DMS 273 treated with DMSO at 0.1 percent for 48 hours (cell line): ENCODE measurements at places on chromosomes 2 and 18.

DNA sequence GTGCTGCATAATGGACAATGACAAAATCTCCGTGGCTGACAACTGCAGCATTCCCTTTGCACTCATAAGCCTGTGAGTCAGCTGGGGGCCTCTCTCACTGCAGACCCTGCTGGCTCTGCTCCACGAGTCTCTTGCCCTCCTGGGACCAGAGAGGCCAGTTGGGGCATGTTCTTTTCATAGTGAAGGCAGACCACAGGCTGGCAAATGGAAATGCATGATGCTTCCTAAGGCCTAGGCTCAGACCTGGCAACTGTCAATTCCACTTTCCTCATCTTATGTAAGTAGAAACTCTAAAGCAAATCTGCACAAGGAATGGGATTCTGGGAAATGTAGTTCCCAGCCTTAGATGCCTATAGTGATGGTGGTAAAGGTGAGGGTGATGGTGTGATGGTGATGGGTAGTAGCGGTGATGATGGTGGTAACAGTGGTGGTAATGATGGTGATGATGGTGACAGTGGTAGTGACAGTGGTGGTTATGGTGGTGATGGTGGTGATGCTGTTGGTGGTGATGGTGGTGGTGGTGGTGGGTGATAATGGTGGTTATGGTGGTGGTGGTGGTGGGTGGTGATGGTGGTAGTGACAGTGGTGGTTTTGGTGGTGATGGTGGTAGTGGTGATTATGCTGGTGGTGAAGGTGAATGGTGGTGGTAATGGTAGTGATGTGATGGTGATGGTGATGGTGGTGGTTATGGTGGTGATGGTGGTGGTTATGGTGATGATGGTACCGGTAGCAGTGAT, 185.8 kb upstream of the ARL4C start:
- no peak for DNase-seq

DNA sequence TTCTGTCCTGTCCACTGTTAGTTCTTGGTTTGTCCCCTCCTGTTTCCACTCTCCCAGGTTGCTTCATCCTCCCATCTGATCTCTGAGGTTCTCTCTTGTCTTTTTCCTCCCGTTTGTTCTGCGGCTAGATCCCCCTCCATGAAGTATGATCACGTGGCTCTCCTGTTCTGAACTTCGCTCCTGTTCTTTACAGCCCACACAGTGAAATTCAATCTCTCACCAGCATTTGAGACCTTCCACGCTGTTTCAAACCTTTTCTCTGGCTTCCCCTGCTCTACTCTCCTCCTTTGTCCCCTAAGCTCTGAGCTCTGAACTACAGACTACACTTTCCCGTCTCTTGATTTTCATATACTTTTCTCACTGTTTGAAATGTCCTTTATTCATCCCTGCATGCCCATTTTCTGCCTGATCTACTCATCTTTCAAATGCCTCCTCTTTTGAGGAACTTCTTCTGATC, 83.5 kb downstream of the OSBPL6 start:
- DNase-seq, result no peak

GRCh38 chr2:235229236-235229635, 264.6 kb upstream of the AGAP1 start:
- DNase-seq, result no peak

- DNase-seq, result no peak
Observed at GRCh38 chr18:69261406-69261805, 139.3 kb upstream of the DOK6 start.

GRCh38 chr18:42156281-42156680, 201.2 kb downstream of the PIK3C3 start:
- DNase-seq, result no peak

GRCh38 chr2:192035731-192036442, 158.8 kb downstream of the TMEFF2 start:
- no peak for DNase-seq

GRCh38 chr2:129400826-129401225, 578.6 kb upstream of the RAB6C start:
- no peak for DNase-seq

DNA sequence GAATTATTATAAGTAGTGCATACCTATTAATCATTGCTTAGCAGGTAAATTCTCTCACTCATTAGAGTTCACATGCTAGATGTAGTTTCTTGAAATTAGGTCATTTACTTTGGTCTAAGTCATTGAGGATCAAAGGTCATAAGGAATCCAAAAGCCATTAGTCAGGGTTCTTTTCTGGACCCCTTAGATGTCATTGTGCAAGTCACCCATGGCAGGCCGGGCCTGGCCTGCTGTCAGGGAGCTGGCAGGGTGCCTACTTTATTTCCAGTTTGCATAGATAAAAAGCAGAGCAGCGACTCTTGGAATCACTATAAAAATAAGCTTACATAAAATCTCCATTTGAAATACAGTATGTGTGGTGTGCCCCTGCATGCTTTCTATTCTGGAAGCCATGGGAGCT, 91.3 kb downstream of the MEIS1 start:
- DNase-seq, result no peak

GRCh38 chr2:222671259-222672067, at the start of gene MOGAT1:
Gene MOGAT1, plus strand, starts transcription at chr2:222671658. Its CDS starts 128 bp downstream, at chr2:222671786.
- no peak for DNase-seq

DNA sequence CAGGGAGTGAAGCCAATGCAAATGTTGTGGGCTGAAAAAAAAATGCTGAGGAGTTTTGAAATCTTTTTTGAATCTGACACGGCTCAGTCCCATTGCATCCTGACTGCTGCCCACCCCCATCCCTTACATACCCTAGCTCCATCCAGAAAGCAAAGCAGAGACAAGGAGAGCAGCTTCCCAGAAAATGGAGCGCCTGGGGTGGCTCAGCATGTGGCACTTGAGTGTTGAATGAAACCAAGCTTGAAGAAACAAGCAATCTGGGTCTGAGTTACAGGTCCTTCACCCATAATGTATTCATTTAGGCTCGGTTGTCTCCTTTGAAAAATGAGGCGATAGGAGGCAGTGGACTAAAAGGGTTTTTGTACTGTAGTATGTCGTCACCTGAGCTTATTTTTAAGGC, 244.2 kb upstream of the ACVR2A start:
- no peak for DNase-seq

DNA sequence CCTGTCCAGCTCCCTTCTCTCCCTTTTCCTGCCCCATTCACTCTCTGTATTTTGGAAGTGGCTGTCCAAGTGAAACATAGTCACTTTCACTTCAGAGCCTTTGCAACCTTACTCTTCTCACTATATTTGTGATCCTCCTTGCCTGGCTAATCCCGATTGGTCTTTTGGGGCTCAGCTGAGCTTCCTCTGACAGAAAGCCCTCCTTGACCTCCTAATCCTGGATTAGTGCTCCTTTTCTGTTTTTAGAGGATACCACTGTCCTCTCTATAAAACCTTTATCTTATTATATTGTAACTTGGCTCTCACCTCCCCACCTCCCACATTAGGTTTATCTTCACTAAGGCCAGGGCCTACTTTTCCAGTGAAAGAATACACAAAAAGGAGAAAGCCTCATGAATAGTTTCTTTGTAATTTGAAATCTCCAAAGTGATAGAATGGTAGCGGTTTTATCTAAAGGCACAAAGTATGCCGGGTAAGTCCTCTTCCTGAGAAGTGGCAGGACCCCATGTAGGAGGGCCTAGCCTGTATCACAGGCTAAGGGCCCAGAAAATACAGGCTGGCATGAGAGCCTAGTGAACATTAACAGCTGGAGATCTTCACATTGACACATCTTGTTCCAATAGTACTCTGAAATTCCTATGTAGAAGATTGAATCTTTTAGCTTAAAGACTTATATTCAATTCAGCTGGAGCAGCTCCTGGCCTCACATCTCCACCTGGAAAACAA, 83.1 kb upstream of the GAREM1 start:
- no peak for DNase-seq

GRCh38 chr2:176297737-176298136, 28.5 kb downstream of the MTX2 start:
- DNase-seq, result no peak

GRCh38 chr2:29218071-29218470, 102.9 kb downstream of the CLIP4 start:
- no peak for DNase-seq

GRCh38 chr2:13093416-13093991, 376.8 kb downstream of the TRIB2 start:
- DNase-seq, result no peak

GRCh38 chr2:145197944-145198343, 678.0 kb upstream of the ZEB2 start:
- no peak for DNase-seq

- no peak for DNase-seq
Observed at GRCh38 chr2:77642339-77642738, 120.2 kb upstream of the LRRTM4 start.

- no peak for DNase-seq
Observed at GRCh38 chr2:138779406-138779780, 797 bp downstream of the NXPH2 start.

- DNase-seq, result no peak
Observed at GRCh38 chr2:221085936-221086335, 486.2 kb downstream of the EPHA4 start.

DNA sequence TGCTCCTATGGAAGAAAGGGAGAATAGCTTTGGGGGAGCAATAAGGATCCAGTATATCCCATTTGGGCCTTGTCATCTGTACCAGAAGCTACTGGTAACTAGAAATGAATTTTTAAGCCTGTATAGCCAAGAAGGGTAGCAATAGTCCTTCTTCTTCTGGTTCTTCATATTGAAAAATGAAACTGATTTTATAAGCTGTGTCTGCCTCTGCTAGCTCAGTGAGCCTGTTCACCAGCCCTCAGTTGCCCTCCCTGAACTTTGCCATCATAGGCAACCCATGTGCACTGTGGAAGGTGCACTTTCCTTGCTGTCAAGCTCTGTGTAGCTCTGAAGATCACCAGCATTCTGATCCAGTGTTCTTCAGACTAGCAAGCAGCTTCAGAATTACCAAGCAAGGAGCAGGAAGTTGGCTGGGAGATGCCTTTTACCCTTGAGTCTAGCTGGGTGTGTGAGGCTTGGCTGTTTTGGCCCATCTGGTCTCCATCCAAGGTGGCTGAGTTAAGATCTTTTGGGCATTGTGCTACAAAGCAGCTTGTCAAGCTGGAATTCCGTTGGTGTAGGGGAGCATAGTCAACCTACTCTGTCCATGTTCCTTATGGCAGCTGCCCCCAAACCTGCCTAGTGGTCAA, 55.8 kb upstream of the MGAT5 start:
- DNase-seq, result no peak

- no peak for DNase-seq
Observed at GRCh38 chr2:242027676-242028450, 158.3 kb downstream of the RTP5 start.

GRCh38 chr2:204545861-204546735, 823 bp downstream of the PARD3B start:
- DNase-seq, result no peak

- DNase-seq, result no peak
Observed at GRCh38 chr18:13451213-13451540, 232.6 kb downstream of the LDLRAD4 start.

DNA sequence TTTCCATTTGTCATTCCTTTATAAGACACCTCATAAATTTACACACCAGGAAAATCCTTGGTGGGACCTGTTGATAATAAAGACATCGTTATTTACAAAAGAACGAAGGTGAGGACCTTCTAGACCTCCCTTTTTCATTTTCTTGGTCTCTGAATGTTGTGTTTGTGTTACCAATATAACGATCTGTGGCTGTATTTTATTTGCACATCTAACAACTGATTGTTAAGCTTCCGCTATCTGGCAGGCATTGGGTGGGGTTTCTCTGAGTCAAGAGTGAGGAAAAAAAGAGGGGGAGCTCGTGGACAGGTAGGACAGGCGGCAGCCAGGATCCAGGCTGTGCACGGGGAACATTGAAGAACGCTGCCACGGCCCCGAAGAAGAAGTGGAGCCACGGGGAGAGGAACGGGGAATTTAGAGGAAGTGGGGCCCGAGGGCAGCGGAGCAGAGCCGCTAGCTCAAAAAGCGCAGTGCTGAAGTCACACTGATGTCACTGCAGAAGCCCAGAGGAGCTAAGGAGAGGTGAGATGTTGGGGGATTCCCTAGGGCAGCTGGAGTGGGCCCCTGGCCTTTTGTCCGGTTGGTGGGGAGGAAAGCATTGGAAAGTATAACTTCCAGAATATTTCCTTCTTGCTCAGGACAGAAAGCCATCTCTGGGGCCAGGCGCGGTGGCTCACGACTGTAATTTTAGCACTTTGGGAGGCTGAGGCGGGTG, 20.9 kb upstream of the DNMT3A start:
- DNase-seq, result no peak

DNA sequence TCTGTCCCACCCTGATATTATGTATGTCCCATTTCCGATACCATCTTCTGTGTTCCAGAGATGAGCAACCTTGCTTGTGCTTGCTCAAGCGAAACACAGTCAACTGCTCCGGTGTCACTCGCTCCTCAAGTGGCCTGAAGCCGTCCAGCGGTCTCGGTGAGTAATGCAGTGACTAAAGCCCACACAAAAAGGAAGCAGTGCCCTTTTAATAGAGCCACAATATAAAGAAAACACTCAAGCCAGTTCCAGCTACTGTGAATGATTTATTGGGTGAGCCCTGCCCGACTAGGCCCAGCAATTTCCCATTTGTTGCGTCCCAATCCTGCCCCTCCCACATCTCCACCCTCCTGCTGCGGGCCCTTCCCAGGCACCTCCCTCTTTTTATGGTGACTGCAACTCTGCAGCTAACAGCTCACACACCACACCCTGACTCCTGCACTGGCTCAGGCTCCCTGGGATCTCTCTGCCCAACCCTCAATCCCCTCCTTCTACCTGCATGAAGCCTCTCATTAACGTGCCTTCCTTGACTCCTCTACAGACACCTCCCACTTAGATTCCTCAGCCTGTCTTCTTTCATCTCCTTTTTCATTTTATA, 44.2 kb upstream of the DSC1 start:
- DNase-seq, result no peak

GRCh38 chr2:112181571-112182290, 43.5 kb downstream of the FBLN7 start:
- no peak for DNase-seq

- DNase-seq, result no peak
Observed at GRCh38 chr2:172896661-172897081, 161.0 kb downstream of the RAPGEF4 start.

GRCh38 chr2:241003047-241003360, 4.6 kb downstream of the SNED1 start:
- DNase-seq, result no peak

DNA sequence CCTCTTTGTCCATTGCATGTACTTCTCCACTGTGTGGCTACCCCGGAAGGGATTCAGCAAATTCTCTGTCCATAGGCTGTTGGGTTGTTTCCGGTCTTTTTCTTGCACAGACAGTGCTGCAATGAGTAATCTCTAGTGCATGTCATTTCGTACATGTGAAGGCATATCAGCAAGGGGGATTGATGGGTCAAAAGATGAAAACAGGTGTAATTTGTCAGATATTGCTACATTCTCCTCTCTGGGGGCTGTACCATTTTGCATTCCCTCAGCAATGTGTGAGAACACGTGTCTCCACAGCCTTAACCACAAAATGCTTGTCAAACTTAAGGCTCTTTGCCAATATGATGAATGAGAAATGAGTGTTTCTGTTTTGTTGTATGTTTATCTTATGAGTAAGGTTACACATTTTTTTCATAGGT, 60.5 kb downstream of the KLHL29 start:
- no peak for DNase-seq

GRCh38 chr2:102518170-102518569, 45.1 kb downstream of the SLC9A4 start:
- no peak for DNase-seq

GRCh38 chr2:223416815-223417610, 185.1 kb downstream of the SCG2 start:
- no peak for DNase-seq

GRCh38 chr2:225668606-225669266, 269.2 kb downstream of the NYAP2 start:
- DNase-seq, result peak; percentile 28

GRCh38 chr2:8803658-8804379, 33.6 kb downstream of the KIDINS220 start:
- peak; percentile 49 for DNase-seq

- no peak for DNase-seq
Observed at GRCh38 chr2:69965756-69966445, 4.5 kb upstream of the ASPRV1 start.
